Stimulated activated CD4-positive, alpha-beta T cell treated with anti-CD3 and anti-CD28 coated beads, Interleukin-4, amount 100 ng/mL, for 48 hours (primary cell): ENCODE measurements at places on chromosomes 3 and 15.

GRCh38 chr3:54653456-54654195 is 274.2 kb downstream of the LRTM1 start:
- DNase-seq: no peak

DNA sequence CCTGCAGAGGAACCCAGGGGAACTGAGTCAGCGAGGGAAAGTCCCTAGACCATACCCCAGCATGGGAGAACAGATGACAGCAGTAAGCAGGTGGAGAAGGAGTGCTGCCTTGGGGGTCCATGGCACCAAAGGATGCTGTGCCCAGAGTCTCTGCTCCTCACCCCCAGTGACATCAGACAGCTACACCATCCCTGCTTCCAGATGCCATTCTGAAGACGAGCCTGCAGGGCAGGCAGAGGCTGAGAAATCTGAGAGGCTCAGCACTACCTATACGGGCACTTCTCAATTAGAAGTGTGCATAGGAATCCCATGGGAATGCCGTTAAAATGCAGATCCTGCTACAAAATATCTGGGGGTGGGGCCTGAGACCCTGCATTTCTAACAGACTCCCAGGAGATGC is 211.3 kb upstream of the NSMCE3 start:
- no peak for DNase-seq

DNA sequence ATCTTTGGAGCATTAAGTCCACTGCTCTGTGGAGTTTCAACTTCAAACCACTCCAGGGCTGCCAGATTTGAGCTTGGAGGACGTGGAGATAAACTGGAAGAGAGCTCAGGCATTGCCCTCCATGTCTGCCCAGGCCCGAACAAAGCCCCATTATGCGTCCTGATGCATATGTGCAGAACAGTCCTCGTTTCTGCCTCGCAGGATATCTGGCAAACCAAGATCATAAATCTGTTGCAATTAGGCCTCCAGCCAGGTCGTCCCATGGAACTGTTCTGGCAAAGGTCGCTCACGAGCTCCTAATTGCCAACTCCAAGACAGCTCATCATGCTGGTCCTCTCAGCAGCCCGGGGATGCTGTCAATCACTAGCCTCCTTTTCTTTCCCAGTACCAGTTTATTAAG is 91.2 kb downstream of the SEMA5B start:
- no peak for DNase-seq

GRCh38 chr3:70853161-70853944 is 540.9 kb upstream of the MDFIC2 start:
- DNase-seq: no peak

GRCh38 chr3:125116311-125117080 is 60.7 kb upstream of the HEG1 start:
- DNase-seq: no peak

DNA sequence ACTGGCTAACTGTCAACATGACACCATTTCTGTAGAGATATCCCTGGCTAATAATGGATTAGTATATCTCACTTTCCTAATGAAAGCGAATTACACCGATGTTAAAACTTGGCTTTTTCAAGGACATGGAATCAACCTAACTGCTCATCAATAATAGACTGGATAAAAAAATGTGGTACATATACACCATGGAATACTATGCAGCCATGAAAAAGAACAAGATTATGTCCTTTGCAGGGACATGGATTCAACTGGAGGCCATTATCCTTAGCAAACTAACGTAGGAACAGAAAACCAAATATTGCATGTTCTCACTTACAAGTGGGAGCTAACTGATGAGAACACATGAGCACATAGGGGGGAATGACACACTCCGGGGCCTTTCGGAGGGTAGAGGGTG is 62.6 kb downstream of the ZIC1 start:
- DNase-seq: no peak

DNA sequence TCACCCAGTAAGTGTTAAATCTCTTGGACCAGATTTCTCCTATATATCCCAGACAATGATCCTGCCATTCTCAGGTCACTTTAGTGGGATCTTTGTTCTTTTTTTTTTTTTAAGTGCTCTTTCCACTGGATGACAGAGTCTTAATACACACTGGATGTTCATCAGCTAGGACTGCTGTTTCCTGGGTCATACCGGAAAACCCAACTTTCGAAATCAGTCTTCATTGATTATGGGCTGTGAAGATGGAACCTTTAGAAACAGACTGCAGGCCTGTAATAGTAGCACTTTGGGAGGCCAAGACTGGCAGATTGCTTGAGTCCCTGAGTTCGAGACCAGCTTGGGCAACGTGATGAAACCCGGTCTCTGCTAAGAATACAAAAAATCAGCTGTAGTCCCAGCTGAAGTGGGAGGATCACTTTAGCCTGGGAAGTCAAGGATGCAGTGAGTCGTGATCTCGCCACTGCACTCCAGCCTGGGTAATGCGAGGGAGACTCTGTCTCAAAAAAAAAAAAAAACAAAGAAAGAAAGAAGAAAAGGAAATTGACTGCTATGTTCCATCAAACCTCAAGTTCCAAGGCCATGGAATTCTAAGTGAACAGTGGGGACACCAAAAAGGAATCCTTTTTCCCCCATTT is 2.3 kb downstream of the EOGT start:
- DNase-seq: no peak

- no peak for DNase-seq
These were observed 98.1 kb downstream of the CORO2B start for GRCh38 chr15:68676926-68677325.

DNA sequence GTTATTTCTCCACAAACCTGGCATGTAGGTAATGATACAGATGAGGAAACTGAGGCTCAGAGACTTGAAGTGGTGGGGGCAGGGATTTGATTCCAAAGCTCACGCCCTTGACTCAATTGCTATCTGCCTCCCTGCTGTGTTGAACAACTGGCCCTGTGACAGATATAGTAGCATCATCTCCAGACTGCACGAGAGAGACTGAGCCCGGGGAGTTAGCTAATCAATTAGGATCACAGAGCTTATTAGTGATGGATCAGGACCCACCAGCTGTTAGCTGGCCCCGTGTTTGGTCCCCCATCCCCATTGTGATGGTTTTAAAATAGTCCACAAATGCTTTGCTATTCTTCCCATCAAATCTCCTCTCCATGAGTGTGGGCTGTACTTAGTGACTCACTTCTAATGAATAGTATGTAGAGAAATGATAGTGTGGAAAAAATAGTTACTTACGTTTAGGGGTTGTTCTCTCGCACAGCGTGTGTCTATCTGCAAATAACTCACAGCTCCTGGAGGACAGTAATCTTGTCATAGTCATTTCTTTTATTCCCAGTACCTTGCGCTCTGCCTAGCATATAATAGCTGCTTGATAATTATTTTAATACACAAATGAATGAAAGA is 74.4 kb upstream of the KLF13 start:
- no peak for DNase-seq

DNA sequence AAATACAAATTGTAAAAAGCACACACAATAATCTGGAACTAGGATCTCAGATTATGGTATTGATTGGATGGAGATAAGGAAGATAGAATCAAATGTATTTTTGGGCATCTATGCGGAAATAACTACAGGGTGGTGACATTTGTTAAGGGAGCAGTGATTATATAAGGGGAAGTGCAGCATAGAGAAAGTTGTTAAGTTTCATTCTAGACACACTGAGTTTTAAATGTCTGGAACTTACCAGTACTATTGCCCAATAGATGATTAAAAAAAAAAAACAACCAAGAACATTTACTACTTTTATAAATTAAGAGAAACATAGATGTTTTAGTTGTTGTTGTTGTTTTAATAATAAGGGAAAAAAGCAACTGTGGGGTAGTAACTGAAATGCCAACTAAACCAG is 32.1 kb upstream of the C3orf38 start:
- DNase-seq: no peak

DNA sequence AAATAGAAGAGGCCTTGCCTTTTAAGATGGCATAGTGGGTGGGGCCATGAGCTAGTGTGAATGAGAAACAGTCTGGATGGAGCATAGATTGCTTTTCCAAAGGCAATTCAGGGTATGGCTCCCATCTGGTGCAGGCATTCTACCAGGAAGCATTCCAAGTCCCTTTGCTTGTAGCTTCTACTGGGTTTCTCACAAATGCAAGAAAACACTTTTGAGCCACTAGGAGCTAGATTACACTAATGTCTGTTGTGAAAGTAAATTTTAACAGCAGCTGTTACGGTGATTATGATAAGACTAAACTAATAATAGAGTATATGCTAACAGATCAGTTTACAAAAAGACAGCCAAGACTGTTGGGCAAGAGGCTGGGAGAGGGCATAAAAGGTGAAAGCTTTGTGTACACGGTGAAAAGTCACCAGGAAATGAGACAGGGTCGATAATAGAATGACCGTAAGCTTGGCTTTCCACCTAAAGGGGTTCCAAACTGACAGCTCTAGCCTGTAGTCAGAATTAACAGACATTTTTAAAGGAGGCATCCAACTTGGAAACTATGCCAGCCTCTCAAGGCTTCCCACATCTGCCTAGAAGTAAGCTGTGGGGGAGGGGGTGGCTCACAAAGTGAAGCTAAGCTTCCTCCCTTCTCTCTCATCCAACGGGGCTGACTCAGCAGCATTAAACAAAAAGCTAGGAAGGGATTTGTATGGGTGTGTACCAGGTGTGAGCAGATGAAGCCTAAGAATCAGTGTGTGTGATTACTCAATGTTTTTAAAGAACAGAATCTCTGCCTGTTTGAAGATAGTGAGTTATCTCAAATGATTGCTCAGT is 61.1 kb upstream of the GPD1L start:
- no peak for DNase-seq

DNA sequence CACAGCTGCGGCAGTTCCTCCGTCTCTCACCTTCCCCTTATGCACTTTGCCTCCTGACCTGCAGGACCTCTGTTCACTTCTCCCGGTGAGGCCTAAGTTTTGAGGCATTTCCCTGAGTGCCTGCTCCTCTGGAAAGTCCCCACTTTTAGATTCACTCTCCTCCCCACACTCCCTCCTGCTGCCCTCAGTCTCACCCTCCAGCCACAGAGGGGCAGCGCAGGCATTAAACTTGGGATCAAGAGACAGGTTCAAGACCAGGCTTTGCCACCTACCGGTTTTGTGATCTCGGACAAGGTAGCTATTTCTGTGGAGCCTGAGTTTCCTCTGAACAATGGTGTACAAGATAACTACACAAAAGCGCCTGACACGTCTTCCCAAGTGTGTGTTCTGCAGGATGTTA is 19.4 kb downstream of the SLC6A11 start:
- DNase-seq: no peak

DNA sequence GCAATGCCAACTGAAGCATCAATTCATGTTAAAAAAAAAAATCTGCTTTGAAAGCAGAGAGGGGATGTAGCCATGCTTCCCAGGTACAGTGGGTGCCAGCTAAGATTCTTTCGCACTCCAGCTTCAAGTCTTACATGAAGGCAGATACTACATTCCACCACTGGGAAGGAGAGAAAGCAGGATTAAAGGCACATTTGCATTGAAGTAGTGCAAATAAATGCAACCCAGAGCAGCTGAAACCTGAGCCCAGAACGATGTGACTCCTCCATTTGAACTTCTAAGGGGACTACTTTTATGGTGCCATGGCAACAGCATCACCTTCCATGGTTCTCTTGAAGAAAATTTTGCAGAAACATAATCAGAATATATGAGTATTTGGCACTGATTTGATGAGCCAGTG is 19.1 kb upstream of the GJD2 start:
- no peak for DNase-seq

DNA sequence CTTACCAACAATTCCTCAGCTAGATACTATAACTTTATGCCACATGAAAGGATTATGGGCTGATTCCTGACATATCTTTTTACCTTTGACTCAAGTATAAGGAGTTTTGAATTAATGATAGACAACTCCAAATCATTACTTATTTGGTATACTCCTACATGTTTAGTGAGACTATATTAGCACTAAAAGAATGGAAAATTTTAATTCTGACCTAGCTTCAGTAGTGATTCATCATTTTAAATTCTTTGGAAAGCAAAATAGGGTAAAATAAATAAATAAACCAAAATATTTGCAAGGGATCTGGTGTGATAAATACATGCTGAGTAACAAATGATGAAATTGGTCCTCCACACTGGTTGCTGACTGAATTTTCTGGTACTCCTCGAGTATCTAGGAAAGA is 42.3 kb upstream of the VGLL3 start:
- DNase-seq: no peak

DNA sequence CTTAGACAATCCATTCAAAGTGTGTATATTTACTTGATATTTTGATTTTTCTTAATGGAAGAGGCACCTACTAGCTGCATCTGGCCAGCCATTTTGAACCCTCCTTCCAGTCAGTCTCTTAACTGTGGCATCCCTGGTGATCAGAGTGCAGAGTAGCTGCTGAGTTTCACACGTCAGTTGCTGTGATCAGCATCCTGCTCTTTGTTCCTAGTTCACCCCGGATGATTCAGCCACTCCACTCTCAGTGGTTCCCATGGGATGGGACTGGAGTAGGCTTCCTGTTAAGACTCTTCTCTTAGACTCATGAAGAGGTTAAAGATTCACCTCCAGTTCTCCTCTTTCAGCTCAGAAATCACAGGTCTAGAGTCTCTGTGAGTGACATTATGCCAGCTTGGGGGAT is 75.8 kb downstream of the STXBP5L start:
- no peak for DNase-seq

DNA sequence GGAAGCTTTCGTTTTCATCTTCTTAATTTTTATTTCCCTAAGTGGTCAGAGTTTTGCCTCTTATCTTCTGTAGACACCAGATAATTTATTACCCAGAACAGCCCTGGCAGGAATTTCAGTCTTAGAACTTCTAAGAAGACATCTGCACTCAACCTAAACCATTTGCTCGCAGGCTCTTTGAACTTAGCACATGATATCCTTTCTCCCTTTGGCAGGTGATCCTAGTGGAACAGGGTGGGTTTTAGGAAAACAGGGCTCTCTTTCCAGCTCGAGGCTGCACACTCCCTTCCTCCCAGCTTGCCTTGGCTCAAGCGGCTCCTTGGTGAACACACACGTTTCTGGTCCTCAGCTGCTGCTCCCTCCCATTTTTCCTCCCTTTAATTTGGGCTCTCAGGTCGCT is 116.5 kb downstream of the THSD4 start:
- DNase-seq: no peak

GRCh38 chr3:169999433-169999832 is 32.8 kb downstream of the SEC62 start:
- DNase-seq: peak; percentile 5

DNA sequence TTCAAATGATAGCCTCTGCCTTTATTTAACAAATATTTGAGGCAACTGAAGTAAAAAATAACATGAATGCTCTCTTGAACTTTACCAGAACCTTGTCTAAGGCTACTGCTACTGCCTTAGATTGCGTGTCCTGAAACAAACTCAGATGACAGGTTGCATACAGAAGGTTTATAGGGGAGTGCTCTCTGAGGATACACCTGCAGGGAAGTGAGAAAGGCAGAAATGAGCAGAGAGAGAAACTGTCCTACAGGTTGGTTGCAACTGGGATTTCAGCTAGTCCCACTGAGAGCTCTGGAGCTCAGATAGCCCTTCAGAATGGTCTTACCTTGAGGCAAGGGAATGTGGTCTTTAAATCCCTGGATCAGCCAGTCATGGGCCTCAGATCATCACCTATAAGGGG is 165.5 kb downstream of the IL5RA start:
- DNase-seq: no peak

- no peak for DNase-seq
These were observed 1.7 kb downstream of the ATR start for GRCh38 chr3:142576792-142577191.
